ENCODE measurements at places on chromosomes 13 and 19.

DNA sequence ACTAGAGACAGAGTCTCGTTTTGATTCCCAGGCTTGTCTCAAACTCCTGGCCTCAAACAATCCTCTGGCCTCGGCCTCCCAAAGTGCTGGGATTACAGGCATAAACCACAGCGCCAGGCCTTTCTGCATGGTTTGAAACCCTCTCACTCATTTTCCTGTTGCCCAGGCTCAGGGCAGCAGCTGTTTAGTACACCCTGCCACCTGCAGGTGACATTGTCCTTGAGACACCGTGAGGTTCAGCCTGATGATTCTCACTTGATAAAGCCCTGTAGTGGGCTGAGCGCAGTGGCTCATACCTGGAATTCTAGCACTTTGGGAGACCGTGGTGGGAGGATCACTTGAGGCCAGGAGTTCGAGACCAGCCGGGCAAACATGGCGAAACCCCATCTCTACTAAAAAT is 12.5 kb downstream of the IL12RB1 start:
- no peak for DNase-seq

GRCh38 chr13:91722267-91722884 is 324.0 kb downstream of the GPC5 start:
- no peak for DNase-seq

DNA sequence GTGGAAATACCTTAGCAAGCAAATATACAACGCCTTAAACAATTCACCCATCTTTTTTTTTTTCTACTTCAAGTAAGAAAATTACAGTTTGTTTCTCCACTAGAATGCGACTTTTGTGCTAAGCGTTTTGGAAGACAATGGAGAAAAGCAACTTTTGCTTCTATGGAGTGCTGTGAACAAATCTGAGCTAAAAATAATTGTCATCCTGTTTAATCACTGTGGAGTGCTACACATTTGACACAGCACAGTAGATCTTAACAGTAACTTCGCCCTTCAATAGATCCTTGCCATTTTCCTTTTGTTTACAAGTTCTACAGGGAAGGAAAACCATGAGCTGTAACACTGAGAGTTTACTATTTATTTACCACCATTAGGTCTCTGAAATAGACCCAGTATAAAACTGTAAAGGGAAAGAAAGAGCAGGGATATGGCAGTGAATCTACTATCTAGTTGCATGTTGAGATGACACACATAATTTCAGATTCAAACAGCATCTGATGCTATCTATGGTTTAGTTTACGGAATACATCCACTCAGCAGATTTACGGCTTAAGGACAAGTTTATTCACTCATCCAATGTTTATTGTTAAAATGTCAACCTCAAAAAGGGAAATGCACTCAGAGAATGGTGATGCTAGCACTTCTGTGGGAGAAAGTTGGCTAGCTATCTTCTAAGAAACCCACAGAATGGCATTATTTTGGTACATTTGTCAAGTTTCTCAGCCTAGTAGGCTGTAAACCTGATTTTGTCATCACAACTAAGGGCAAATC is 175.3 kb downstream of the VWA8 start:
- DNase-seq, result no peak

- no peak for DNase-seq
These were observed 6.6 kb downstream of the ATP7B start for GRCh38 chr13:52004511-52005170.

GRCh38 chr19:35447606-35448469 is at the start of gene FFAR2:
Gene FFAR2 (plus strand): TSS chr19:35448257. CDS start chr19:35449715, 1,458 bp downstream.
- DNase-seq, result no peak

- no peak for DNase-seq
These were observed 325.5 kb downstream of the KCNRG start for GRCh38 chr13:50340551-50341287.

DNA sequence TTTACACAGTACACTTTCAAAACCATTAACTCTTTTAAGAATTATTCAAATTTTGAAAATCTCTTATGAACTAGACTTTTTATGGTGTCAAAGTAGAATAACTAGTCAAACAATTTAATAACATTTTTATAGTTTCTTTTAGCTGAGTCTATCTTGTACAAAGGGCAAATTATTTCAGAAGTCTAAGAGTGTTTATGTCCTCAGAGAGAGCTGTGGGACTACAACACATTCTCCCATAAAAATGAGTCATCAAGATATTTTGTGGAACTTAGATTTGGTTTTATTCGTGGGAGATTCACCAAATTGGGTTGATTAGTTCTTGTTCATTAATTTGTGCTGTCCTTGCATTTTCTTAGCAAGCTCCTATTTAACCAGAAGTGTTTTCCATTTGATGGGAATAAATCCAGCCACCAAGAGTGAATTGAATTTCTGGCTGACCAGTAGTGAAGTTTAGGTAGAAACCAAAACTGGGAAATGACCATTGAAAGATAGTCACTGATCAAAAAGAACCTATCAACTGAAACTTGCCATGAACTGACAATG is 291.0 kb downstream of the DLEU7 start:
- no peak for DNase-seq

- no peak for DNase-seq
These were observed 645 bp upstream of the TRAPPC5 start for GRCh38 chr19:7679771-7680605.

DNA sequence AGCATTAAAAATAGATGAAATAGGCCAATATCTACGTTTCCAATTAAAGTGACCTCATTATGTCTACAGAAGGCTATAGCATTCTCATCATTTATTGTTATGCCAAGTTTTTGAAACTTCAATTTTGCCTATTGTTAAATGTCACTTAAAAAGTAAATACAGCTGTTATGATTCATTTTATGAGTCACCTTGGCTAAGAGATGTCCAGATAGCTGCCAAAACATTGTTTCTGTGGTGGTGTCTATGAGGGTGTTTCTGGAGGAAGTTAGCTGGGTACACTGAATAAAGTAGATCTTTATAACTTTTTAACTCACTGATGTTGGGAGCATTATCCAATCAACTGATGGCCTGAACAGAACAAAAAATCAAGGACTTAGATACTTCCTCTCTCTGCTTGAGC is 1209.7 kb upstream of the PCDH9 start:
- no peak for DNase-seq

DNA sequence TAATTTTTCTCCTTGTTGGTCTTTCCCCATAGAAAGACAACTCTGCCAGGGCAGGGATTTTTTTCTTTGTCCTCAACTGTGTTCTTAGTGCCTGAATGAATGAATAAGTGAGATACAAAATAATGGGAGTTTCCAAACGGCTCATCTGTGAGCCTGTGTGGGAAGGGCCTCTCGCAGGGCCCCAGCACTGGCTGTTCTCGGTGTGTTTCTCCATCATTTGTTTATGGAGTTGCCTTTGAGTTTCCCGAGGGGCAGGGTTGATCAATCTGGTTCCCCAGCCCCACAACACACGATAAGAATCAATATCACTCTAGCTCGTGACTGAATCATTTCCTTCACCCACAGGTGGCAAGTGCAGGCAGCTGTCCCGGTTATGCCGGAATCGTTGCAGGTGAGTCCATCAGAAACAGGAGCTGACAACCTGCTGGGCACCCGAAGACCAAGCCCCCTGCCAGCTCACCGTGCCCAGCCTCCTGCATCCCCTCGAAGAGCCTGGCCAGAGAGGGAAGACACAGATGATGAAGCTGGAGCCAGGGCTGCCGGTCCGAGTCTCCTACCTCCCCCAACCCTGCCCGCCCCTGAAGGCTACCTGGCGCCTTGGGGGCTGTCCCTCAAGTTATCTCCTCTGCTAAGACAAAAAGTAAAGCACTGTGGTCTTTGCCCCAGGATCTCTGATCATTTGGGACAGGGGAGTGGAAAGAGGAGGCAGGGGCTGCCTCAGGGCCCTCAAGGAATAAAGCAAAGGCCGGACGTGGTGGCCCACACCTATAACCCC is 14.9 kb downstream of the FXYD5 start:
- DNase-seq, result no peak

- DNase-seq, result no peak
These were observed 6.8 kb downstream of the PLPPR2 start for GRCh38 chr19:11361771-11362731.
